CD4-positive, alpha-beta memory T cell (primary cell): ENCODE measurements at places on chromosomes 11 and 22.

DNA sequence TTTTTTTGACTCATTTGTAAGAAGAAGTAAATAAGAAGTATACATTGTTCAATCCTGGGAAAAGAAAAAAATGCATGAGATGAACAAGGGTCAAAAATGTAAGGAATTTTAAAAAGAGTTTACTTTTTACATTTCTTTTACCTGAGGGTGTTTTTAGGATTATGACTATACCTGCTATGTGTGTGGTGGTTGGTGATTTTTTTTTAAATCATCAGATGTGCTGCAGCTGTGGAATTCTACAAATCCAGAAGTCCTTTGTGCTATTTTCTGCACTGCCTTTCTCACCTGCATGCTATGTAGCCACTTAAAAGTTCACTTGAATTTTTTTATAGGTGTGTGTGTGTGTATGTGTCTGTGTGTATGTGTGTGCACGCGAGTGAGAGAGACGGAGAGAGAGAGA lies 185.3 kb downstream of the FAT3 start:
- H3K27me3 ChIP-seq = no peaks in the 10 kb centered on the region
- H3K4me1 ChIP-seq = no peaks in the 10 kb centered on the region
- H3K27ac ChIP-seq = no peak overlapping the region
- no peak for DNase-seq
- no peak overlapping the region for H3K4me3 ChIP-seq
- no peaks in the 10 kb centered on the region for H3K36me3 ChIP-seq

- no peak for DNase-seq
- H3K36me3 ChIP-seq = peaks cover 20% of the 10 kb centered on the region
- no peaks in the 10 kb centered on the region for H3K27me3 ChIP-seq
- peaks cover 32% of the 10 kb centered on the region for H3K4me1 ChIP-seq
- H3K4me3 ChIP-seq = no peak overlapping the region
- no peak overlapping the region for H3K27ac ChIP-seq
These were observed 2.6 kb downstream of the LAMTOR1 start for GRCh38 chr11:72100462-72100861.

DNA sequence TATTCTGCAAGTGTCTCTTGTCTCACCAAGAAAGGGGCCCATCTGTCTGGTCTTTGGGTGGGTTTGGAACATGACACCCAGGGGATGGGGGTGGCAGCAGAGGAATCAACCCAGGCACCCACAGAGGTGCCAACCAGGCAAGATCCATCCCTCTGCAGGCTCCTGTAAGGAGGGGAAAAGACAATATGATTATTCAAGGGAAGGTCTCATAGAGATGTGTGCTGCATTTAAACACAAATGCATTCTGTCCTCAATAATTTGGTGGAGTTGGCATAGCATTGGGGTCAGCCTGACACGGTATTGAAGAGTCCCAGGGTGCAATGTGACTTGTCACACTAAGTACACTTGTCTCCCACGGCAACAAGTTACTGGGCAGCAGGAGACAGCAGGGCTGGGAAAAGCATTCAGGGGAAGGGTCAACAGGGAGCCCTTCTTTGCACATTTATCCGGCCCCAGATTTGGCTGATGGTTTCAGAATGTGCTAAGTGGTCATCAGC lies 33.1 kb upstream of the SPON1 start:
- DNase-seq = no peak
- no peak overlapping the region for H3K27ac ChIP-seq
- H3K27me3 ChIP-seq = no peaks in the 10 kb centered on the region
- H3K4me3 ChIP-seq = no peak overlapping the region
- H3K4me1 ChIP-seq = peaks cover 32% of the 10 kb centered on the region

- no peak for DNase-seq
- no peaks in the 10 kb centered on the region for H3K4me1 ChIP-seq
- H3K36me3 ChIP-seq = no peaks in the 10 kb centered on the region
- no peaks in the 10 kb centered on the region for H3K27me3 ChIP-seq
These were observed 90.4 kb downstream of the KCNQ1OT1 start for GRCh38 chr11:2609345-2609744.

GRCh38 chr11:57071829-57072228 lies 83.1 kb downstream of the OR5AK2 start:
- H3K4me1 ChIP-seq = no peaks in the 10 kb centered on the region
- H3K36me3 ChIP-seq = no peaks in the 10 kb centered on the region
- DNase-seq = no peak
- H3K4me3 ChIP-seq = no peak overlapping the region
